Small intestine (tissue), 16 donors: ENCODE measurements at places on chromosomes 13 and 19. TPM values are rescaled to one million over a fixed set of nuclear protein-coding genes. Genes with fewer than 3 reads are reported as not detected.

The SOX21 gene
- not detected for polyA plus RNA-seq

The CEACAM3 gene
- not detected for polyA plus RNA-seq

The USHBP1 gene
- polyA plus RNA-seq = 1.4 TPM

The ZNF682 gene
- polyA plus RNA-seq = 1.8 TPM

The SLC6A16 gene
- polyA plus RNA-seq = 0.27 TPM

The CEACAM21 gene
- polyA plus RNA-seq = 1.1 TPM

The CBARP gene
- 0.41 TPM for polyA plus RNA-seq

The KLK5 gene
- not detected for polyA plus RNA-seq

The NLRP5 gene
- polyA plus RNA-seq = not detected

The EMP3 gene
- 19.5 TPM for polyA plus RNA-seq

GRCh38 chr19:40598918-40599307, 2.3 kb upstream of the LTBP4 start:
- DNase-seq = peak; percentile 13

DNA sequence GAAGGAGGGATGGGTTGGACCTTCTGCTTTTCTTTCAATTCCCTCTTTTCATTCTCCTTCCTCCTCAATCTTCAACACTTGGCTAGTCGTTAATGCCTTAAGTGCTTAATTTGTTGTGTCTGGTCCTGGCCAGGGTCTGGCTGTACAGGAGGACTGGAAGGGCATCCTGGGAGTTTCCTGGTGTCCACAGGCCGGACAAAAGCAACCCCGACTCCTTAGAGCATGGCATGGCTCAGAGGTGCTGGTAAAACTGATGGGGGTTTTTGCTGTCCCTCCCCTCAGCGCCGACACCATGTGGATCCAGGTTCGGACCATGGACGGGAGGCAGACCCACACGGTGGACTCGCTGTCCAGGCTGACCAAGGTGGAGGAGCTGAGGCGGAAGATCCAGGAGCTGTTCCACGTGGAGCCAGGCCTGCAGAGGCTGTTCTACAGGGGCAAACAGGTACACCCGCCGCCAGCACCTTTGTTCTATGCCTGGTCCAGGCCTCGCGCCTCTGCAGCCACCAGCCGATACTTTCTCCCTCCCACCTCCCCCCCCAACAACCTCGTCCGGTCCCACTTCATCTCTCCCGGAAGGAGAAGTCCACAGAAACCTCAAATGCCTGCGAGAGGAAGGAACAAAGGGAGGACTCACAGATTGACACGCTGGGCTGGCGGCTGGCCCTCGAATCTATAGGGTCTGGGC, 1.4 kb downstream of the UHRF1 start:
- DNase-seq = peak; percentile 18

- DNase-seq = no peak
Measured at GRCh38 chr19:44701228-44701627, 2.3 kb downstream of the CEACAM16 start.

DNA sequence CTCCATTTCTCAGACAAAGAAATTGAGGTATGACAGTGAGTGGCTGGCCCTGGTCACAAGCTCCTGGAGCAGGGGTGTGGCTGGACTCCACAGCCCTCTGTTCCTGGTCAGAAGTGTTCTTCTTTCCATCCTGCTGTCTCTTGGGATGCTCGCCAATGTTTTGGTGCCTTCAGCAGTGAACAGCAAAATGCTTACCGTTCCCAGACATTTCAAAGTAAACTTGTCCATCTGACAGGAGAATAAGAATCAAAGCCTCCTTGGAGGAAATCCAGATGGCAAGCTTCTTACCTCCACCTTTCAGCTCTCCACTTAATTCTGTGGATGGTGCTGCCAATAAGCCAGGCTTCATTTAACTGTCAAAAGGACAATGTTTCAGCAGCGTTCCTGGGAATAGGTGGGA, 954.1 kb downstream of the UQCRFS1 start:
- no peak for DNase-seq

GRCh38 chr19:29588095-29588494, 18.0 kb upstream of the POP4 start:
- DNase-seq = no peak

GRCh38 chr13:66585669-66586203, 644.4 kb downstream of the PCDH9 start:
- no peak for DNase-seq

DNA sequence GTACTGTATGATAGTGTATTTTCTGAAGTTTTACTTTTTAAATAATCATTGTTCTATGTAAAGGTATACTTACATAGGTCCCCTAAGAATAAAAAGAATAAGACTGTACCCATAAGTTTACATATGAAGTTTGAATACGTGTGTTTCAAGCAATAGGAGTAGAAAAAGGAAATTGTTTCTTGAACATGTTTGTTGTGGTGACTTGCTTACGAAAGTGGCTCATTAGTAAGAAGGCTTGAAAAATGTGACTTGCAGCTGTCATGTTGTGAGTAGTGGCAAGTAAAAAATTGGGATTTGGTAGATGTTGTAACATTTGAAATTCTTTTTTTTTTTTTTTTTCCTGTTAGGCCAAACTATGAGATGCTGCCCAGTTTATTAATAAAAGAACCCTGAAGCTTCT, 203.3 kb downstream of the LMO7 start:
- DNase-seq = no peak

DNA sequence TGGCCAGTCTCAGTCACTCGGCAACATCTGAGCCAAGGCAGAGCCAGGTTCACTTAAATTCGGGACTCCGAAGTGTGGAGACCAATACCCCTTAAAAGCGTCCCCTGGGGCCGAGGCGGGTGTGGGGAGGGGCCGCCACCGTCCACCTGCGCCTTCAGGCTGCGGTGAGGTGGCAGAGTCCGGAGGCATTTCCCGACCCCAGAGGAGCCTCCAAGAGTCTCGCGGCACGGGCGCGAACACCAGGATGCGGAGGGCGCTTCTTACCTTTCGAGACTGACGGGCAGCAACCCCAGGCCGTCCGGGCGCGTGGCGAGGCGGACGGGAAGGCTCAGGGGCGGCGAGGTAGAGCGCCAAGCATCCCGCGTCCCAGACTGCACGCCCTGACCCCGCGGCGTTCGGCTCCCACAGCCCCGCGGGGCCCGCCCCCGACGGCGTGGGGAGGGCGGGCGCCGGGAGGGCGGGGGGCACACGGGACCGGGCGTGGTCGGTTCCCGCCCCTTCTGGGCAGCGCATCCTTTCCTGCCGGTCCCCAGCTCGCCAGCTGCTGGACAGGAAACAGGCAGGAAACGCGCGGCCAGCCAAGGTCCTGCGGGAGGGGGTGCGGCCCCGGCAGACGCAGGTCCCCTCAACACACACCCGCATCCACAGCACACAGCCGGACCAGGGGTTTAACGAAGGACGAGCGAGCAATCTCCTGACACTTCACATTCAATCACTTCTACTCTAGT, at the start of gene THSD1:
Gene THSD1 (minus strand): TSS at position 406 of the 728 bp plus-strand sequence. CDS start 3,572 bp downstream, outside the sequence.
- DNase-seq = no peak

DNA sequence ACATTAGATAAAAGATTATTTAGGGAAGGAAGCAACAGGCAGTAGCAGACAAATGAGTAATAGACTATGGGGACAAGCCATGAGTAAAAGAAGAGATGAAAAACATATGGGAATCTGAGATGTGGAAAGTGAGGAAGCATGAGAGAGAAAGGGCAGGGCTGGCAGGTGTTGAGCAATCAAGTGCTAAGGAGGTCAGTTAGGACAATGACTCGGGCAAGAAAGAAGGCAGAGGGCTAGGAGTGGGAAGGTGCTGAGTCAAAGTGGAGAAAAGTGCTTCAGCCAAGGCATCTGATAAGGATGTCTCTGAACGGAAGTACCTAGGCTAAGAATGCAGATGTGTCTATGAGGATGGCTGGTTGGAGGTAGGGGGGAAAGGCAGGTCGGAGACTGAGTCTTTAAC, 291.9 kb upstream of the HTR2A start:
- DNase-seq = no peak

- DNase-seq = no peak
Measured at GRCh38 chr13:73547239-73547638, 488.4 kb downstream of the KLF5 start.

DNA sequence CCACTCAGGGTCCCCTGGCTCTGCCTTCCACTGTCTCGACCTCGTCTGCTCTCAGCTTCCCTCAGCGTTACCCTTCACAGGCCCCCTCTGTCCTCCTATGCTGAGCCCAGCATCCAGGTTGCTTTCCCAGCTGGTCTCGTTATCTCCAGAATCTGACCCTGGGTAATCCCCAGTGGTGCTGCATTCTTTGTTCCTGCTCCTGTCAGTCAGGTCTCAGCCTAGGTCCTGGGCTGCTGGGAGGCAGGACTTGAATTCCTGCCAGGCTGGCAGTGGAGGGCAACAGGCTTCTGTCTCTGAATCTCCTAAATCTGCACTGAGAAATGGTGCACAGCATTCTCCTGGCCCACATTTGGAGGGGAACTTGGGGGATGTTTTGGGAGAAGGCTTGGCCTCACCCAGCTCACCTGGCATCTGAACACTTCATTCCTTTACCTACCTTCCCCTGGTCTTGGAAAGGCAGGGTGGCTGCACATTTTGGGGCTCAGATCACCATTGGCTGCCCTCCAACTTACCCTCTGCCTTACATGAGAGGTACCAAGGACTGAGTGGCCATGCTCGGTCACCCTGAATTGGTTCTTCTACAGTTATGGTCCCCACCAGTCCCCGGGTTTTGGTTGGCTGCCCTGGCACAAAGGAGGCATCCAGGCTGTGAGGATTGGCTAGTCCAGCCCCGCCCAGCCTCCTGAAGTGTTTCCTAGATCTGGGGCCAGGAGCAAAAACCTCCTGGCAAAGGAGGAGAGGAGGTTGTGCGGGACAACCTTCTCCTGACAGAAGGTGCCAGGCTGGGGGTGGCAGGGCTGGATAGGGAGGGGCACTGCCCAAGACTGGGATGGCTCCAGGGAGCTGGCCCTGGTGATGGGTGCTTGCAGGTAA, at the start of gene CYP4F8:
Gene CYP4F8 (plus strand): TSS at position 712 of the 873 bp plus-strand sequence. CDS start 399 bp downstream, outside the sequence.
- no peak for DNase-seq

DNA sequence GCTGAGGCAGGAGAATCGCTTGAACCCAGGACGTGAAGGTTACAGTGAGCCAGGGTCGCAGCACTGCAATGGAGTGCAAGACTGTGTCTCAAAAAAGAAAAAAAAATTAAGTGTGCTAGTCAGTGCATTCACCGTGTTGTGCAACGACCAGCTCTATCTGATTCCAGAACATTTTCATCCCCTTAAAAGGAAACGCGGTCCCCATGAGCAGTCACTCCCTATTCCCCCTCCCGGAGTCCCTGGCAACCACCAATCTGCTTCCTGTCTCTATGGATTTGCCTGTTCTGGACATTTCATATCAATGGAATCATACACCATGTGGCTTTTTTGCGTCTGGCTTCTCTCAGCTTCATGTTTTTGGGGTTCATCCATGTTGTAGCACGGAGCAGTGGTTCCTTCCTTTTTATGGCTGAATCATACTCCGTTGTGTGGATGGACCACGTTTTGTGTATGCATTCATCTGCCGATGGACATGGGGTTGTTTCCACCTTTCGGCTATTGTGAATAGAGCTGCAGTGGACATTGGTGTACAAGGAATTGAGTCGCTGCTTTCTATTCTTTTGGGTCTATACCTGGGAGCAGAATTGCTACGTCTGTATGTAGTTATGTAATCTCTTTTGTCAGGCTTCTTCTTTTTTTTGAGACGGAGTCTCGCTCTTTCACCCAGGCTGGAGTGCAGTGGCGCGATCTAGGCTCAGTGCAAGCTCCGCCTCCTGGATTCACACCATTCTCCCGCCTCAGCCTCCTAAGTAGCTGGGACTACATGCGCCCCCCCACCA, 19.8 kb downstream of the MYO9B start:
- no peak for DNase-seq

DNA sequence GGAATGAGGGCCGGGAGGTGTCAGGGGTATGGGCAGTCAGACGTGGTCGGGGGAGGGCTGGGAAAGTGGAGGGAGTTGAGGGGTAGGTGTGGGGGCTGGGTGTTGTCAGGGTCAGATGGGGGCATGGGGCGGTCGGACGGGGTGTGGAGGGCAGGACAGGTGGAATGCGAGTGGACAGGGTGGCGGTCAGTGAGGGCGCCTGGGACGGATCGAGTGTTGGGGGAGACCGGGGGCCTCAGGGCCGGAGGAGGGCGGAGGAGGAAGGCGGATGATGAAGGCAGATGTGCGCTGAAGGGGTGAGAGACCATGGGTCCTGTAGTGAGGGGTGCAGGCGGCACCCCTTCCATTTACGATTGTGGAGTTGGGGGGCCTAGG, 5.7 kb downstream of the TBCB start:
- no peak for DNase-seq

- no peak for DNase-seq
Measured at GRCh38 chr19:5867201-5868136, 2.9 kb downstream of the FUT5 start.

- no peak for DNase-seq
Measured at GRCh38 chr13:80884056-80884785, 543.3 kb upstream of the SPRY2 start.

DNA sequence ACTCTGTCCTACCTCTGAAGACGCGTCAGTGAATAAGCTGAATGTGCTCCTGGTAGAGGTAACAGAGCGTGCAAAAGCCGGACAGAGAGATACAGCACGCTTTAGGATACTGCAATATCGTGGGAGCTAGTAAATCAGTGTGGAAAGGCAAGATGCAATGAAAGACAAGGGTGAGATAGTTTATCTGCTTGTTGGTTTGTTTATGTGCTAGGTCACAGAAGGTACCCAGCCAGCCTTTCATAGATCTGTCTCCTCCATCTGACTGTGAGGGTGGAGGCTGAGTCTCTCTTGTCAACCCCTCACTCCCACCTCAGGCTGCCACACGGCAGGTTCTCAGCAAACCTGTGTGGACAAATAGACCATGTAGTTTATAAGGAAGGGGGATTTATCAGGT, 904 bp upstream of the GIPC1 start:
- DNase-seq = no peak

- DNase-seq = no peak
Measured at GRCh38 chr13:52164989-52165388, 5.6 kb upstream of the NEK3 start.

DNA sequence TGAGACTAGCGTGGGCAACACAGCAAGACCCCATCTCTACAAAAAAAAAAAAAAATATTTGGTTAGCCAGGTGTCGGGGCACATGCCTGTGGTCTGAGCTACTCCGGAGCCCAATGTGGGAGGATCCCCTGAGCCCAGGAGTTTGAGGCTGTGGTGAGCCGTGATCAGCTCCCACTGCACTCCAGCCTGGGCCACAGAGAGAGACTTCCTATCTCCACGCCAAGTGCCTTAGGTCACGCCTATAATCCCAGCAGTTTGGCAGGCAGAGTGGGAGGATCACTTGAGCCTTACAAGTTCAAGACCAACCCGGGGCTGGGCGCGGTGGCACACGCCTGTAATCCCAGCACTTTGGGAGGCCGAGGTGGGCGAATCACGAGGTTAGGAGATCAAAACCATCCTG, 8.7 kb upstream of the ADAT3 start:
- no peak for DNase-seq

- DNase-seq = no peak
Measured at GRCh38 chr13:31853643-31854326, 114.5 kb downstream of the RXFP2 start.
